ENCODE measurements at places on chromosomes 1 and 21.
A peak's percentile ranks its signal among the peaks of the same experiment; 100 is the strongest.

- no peak for DNase-seq
These were observed 23.5 kb downstream of the PHGDH start for GRCh38 chr1:119735217-119735616.

DNA sequence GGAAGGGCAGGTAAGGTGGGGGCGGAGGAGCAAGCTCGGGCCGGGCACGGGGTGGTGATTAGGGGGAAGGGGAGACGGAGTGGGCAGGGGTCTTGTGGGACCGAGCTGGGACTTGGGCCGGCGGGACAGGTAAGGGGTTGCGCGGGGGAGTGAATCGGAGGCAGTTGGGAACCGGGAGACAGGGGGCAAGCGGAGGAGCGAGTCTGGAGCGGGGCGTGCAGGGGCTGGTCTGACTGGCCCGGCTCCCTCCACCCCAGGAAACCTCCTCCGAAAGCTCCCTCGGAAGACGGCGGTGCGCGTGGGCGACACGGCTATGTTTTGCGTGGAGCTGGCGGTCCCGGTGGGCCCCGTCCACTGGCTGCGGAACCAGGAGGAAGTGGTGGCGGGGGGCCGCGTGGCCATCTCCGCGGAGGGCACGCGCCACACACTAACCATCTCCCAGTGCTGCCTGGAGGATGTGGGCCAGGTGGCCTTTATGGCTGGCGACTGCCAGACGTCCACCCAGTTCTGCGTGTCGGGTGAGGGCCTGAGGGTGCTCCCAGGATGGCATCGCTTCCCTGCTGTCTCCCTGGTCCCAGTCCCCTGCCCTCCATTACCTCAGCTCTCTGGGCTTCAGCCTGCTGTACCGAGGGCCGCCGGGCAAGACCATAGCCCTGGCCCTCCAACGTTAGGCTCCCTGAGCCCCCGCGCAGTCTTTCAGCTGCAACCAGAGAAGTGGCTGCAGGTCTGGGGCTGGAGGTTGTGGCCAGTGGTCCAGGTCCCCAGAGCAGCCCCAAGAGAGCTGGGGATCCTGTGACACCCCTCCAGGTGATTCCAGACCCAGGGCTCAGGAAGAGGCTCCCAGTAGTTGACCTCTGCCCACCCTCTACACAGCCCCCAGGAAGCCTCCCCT is 6.3 kb downstream of the OBSCN start:
- no peak for DNase-seq

DNA sequence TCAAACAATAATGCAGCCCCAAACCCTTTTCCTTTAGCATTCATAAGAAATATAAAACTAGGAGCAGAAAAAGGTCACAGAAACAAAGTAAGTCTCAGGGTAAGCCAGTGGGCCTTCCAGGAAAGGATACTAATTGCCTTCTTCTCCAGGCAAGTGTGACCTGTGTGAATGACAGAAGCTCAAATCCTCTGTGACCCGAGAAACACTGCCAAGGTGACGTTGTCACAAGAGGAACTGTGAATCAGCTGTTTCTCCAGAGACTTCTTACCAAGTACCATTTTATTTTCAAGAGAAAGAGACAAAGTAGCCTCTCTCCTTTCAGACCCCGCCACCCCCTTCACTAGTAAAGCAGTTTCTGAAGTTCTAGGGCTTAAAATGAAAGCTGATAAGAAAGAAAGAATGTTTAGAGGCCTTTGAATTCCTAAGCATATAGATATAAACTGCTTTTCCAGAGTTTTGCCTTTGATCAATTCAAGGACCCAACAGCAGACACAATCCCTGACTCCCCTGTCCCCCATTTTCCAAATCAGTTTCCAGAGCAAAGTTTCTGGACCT is 155.6 kb downstream of the NUF2 start:
- DNase-seq = no peak

- no peak for DNase-seq
These were observed 513.0 kb downstream of the PTPRU start for GRCh38 chr1:29749024-29749945.

DNA sequence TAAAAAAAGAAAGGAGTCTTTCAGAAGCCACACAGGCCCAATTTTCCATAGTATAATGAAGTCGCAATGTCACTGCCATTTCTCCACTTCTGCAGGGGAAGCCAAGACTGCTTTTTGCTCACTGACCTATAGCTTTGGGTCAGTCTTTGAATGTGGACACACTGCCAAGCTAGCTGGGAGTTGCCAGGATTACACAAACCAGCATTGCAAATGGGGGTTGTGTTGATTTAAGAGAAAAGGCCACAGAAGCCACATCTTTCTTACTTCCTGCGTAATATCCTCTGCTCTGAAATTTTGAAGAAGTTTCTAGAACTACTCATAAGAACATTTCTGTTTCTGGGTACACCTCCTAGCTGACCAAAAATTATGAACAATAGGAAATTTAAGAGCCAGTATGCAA is 45.8 kb upstream of the SAMSN1 start:
- peak; percentile 88 for DNase-seq

GRCh38 chr1:33222381-33222780 is 33.9 kb upstream of the ZNF362 start:
- no peak for DNase-seq
